Omental fat pad (tissue), 4 donors: ENCODE measurements at places on chromosomes 2 and 18. TPM values are rescaled to one million over a fixed set of nuclear protein-coding genes. Genes with fewer than 3 reads are reported as not detected.

Gene HIBCH
- 22.1 TPM for total RNA-seq

DNA sequence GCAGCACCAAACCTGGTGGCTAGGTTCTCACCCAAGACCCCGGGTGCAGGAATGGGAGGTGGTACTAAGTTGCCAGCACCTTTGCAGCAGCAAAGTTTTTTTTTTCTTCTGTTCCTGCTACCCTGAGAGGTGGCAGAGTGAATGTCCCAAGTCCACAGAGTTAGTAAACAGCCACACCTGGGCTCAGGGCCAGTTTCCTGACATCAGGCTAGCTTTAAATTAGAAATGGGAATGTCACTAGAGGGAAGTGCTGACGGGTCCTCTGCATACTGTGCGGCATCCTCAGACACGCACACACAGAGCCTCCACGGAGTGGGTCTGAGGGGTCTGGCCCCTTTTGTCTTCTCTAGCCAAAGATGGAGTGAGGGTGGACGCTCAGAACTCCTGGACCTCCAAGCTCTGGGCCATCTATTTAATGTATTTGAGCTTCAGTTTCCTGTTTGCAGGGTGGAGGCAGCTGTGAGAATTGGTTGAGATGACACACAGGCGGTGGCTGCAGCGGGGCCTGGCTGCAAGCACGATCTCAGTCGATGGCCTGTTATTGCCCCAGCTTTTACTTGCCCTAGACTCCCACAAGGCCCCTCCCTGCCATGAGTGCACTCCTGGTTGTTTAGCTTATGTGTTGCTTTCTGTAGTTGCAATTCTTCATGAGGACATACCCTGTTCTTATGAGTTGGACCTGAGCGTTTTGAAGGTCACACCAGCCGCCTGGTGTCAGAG is 751.4 kb upstream of the HS6ST1 start:
- DNase-seq: no peak

- DNase-seq: no peak
These were observed 207.4 kb downstream of the NCKAP5 start for GRCh38 chr2:133360882-133361281.

- DNase-seq: no peak
These were observed 147.2 kb downstream of the ETAA1 start for GRCh38 chr2:67544286-67544685.

GRCh38 chr2:120863146-120863545 is 127.5 kb downstream of the GLI2 start:
- DNase-seq: no peak
